ENCODE measurements at places on chromosomes 5 and 9.

GRCh38 chr9:92661743-92662142, 8.2 kb downstream of the IPPK start:
- no peak for DNase-seq

DNA sequence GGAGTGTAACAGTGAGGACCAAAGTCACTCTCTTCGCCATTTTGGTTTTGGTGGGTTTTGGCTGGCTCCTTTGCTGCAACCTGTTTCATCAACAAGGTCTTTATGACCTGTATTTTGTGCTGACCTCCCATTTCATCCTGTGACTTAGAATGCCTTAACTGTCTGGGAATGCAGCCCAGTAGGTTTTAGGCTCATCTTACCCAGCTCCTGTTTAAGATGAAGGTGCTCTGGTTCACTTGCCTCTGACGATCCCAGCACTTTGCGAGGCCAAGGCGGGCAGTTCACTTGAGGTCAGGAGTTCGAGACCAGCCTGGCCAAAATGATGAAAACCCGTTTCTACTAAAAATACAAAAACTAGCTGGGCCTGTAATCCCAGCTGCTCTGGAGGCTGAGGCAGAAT, 1.8 kb upstream of the CKS2 start:
- no peak for DNase-seq

DNA sequence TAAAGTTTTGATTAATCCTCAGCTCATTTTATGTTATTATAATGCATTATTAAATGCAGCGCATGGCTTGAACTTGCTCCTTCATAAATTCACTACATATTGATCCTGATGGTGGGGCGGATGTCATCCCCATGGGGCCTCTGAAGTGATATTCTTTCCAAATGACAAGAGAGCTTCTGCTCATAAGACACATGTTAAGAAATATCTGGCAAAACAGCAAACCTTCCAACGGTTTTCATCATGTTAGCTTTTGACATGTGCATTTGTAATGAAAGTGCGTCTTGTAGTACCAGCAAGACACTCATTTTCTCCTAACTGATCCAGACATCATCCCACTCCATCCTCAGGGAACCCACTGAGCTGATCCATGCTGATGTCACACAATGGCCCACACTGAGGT, 45.7 kb downstream of the SEMA5A start:
- DNase-seq = no peak

GRCh38 chr5:35835796-35836742, 20.6 kb upstream of the IL7R start:
- DNase-seq = no peak

DNA sequence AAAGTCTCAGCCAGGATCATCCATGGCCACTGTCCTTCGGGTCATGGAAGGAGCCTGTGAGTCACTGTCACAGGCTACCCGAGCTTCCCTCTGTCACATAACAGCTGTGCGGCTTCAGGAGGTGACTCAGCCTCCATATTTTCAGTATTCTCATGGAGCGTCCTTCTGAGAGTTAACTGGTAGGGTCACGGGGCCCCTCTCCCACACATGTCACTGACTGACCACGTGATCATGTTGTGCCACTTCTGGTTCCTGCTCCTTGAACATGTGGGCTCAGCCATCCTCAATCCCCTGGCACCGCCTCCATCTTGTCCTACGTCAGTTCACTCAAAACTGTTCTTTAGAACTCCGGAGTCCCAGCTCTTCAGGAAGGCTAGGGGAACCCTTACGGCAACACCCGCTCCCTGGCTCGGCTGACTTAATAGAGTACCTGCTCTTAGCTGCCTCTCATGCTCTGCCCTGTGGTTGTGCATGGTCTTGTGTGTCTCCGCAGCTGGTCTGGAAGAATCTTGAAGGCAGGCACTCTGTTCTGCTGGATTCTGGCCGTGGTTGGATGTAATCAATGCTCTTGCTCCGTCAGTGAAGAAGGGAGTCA, 182.8 kb downstream of the ICE1 start:
- no peak for DNase-seq

- DNase-seq = no peak
Measured at GRCh38 chr5:142608081-142608480, 77.8 kb downstream of the FGF1 start.

DNA sequence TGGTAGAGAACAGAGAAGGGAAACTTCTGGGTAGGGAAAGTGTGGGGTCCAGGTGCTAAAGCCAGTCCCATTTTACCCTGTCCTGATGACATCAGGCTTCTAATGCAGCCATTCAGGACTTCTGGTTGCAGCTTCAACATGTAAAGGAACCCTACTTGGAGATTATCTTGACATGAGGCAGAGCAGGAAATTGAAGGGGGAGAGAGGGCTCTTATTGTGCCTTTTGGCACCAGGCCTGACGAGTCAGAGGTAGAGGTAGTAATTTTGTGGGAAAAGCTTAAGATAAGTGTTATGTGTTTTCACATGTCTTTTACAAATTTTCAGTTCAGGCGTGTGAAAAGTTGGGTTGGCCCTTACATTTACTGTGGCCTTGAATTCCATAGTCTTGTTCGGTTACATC, 102.4 kb upstream of the APC start:
- DNase-seq = peak; percentile 32

DNA sequence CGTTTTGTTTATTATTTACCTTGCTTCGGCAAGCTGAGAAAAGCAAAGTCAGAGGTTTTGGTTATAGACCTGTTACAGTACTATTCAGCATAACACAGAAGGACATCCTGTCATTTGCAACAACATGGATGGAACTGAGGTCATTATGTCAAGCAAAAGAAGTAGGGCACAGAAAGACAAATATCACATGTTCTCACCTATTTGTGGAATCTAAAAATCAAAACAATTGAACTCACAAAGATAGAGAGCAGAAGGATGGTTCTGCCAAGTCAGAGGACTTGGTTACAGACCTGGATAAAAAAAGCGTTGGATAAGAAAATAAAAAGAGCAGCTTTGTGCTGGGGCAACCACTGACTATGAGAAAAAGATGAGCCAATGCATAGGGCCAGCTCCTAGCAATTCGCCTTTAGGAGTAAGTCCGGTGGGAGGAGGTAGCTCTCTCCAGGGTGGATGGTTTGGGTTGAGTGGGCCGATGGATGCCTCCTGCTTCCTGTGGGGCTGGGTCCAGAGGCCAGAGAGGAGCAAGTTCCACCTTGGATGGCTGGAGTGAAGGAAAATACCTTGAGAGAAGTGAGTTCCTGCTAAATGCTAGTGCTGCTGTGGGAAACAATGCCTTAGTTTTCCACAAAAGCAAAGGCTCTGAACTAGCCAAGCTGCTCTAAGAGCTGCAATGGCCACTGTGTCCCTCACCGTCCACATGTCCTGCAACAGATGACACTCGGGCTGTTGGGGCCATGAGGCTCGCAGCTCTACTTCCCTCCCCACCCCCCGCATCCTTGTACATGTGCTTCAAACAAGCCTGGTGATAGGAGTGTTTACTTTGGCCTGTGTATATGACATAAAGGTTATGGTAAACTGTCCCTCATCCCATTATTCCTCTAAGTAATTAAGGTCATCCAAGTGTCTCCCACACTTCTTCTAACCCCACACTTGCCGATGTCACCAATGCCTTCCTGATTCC, 38.4 kb downstream of the ACOT12 start:
- no peak for DNase-seq

GRCh38 chr9:137798901-137799629, 78.5 kb upstream of the CACNA1B start:
- no peak for DNase-seq

DNA sequence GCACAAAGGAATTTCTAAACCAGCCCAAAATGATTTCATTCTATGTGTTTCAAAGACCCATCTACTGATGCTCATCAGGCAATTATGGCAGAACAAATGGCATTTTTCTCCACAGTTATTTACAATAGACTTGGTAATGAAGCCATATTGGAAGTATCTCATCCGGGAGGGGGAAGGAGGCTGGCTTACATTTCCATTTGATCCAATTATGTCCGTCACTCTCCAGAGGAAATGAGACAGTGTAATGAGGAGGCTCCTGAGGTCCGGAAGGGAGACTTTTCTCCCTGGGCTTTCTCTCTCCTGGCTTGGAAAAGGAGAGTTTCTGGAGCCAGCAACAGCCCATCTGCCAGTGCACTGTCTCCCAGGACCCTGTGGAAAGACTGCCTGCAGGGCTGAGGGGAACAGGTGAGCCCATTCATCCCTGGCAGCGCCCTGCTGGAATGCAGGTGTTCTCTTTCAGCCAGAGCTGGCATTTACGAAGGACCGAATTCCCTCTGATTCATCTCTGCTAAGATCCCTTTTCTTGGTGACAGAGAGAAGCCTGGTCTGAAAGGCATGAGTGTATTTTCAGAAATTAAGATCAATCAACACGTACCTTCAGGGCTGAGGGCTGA, 54.9 kb upstream of the SAP30L start:
- DNase-seq = no peak

DNA sequence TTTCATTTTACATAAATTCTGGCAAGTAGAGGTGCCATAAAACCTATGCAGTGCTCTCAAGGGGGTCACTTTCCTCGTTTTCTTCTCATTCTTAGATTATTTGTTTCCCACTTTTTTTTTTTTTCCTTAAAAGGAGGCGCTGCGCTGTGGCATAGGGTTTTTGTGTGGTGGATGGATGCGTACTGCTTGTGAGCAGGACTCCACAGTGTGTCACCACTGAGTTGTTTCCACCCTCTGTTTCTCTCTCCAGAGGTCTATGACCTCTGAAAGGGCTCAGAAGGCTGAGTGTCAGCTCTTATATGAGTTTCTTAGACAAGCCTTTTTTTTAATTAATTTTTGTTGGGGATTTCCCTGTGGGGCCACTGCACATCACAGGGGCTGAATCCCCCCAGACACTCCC, 13.6 kb upstream of the CLTB start:
- no peak for DNase-seq

DNA sequence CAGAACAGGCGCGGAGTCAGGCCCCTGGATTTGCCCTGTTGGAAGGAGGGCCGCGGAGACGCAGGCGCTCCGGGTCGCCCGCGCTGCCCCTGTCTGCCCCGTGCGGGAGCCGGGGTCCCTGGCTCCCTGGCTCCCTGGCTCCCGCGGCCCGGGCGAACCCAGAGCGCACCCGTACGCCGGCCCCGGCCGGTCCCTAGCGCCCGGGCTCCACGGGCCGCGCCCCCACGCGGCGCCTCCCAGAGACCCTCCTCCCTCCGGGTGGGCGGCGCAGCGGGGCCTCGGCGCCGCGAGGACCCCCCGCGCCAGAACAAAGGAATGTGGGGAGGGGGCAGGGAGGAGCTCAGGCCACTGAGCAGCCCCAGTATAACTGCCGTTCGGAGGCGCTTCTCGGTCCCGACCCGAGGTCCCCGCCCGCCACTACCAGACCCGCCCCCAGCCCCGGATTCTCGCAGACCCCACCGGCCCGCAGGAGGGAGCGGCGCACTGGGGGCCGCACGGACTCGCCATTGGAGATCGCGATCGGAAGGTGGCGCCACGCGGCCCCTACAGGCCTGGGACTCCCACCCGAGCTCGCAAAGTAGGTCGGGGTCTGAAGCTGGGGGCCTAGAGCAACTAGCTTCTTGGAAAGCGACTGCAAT, 2.4 kb downstream of the NFIL3 start:
- no peak for DNase-seq

DNA sequence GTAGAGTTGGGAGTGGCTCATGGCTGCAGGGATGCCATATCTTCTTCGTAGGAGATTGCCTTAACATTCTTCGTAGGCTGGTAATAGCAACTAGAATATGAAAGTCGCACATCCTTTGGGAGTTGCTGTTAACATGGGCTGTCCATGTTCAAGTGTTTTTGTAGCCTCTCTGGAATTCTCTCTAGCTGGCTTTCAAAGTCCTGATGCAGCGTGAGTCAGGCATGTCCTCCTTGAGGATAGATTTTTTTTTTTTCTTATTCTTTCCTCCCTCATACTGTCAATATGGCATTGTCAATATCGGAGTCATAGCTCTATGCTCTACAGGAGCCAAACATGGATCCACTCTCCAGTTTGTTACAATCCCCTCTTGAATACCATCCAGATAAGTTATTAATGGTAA, 494.8 kb upstream of the WWC1 start:
- no peak for DNase-seq

- DNase-seq = no peak
Measured at GRCh38 chr9:110156416-110156815, 51.5 kb downstream of the C9orf152 start.

DNA sequence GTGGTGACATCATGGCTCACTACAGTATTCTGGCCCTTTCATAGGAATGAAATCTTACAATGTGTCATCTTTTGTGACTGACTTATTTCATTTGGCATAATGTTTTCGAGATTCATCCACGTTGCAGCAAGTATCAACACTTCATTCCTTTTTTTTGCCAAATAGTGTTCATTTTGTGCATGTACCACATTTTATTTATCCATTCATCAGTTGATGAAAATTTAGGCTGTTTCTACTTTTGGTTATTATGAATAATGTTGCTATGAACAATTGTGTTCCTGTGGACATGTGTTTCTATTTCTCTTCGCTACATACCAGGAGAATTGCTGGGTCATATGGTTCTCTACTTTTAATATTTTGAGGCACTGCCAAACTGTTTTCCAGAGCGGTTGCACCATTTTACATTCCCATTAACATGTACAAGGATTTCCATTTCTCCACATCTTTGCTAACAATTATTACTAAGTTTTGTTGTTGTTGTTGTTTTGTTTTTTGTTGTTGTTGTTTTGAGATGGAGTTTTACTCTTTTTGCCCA, 43.5 kb downstream of the RMI1 start:
- no peak for DNase-seq

- peak; percentile 66 for DNase-seq
Measured at GRCh38 chr9:107251756-107252322, 31.2 kb upstream of the RAD23B start.

- no peak for DNase-seq
Measured at GRCh38 chr9:71743882-71744281, 24.4 kb downstream of the CEMIP2 start.

- no peak for DNase-seq
Measured at GRCh38 chr5:157345485-157345884, 79.6 kb downstream of the CYFIP2 start.

DNA sequence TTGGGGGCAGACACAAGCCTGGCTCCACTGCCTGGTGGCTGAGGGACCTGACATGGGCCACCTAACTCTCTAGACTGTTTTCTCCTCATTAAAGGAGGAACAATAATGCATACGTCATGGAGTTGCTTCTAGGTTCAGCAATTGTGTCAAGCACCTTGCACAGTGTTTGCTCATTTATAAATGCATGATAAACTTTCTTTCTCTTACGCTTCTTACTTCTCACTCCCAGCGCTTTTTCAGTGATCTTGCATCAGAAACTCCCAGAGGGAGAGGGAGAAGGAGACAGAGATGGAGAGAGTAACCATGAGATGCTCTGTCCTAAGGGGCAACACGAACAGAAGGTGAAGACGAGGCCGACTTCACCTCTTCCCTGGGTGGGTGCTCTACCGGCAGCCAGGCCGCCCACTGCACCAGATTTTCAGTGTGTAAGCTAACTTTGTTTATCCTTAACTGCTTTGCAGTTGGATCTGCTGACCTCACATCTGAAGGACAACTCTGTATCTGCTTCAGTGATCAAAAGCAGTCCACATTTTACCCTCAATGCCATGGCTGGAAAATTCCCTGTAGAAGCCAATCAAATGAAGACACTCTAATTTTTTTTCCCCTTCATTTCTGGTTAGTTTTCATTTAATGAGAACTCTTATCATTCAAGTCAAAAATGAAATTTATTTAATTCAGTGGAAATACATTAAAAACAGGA, 35.3 kb downstream of the MED27 start:
- no peak for DNase-seq

- no peak for DNase-seq
Measured at GRCh38 chr5:112555691-112556090, 136.6 kb upstream of the EPB41L4A start.

All from hematopoietic multipotent progenitor cell treated with erythropoietin and hydrocortisone succinate and interleukin-3 and kit ligand, for 8 days (in vitro differentiated cells).